ENCODE measurements at places on chromosomes 2 and 18.

- no peak for DNase-seq
These were observed 18.0 kb upstream of the GPR17 start for GRCh38 chr2:127627740-127628571.

DNA sequence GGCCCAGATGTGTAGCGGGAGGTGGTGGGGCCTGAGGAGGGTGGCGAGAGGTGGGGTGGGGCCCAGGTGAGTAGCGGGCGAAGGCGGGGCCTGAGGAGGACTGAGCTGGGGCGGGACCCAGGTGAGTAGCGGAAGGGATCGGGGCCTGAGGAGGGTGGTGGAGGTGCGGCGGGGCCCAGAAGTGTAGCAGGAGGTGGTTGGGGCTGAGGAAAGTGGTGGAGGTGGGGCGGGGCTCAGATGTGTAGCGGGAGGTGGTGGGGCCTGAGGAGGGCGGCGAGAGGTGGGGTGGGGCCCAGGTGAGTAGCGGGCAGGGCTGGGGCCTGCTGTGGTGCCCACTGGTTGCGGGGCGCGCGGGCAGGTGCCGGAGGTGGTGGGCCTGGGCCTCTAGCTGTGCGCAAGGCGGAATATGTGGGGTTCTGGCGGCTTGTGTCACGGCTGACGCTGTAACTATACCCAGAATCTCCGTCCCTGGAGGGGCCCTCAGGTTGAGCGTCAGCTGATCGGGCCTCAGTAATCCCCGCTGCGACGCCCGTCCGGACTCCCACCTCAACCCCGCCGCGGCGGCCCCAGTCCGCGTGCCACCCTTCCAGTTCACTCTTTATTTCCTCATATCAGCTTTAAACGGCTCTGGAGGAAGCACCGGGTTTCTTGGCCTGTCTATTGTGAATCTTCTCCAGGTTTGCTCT, 866 bp upstream of the SF3B6 start:
- DNase-seq, result no peak

DNA sequence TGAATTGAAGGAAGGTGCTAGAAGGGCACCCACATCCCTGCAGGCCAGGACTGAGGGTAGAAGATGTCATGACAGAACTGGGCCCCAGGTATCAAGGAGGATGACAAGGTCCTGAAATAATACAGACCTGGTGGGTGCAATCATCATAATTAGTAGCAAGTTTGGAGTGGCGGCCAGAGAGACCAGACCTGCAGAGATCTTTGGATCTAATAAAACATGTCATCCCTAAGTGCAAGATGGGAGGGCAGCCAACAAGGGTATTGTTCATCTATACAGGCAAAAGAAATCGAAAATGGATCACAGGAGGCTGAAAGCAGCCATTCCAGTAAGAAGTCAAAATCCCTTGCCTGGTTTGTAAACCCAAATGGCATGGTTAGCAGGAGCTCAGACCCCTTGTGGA, 111.3 kb upstream of the BOD1L2 start:
- DNase-seq, result no peak

DNA sequence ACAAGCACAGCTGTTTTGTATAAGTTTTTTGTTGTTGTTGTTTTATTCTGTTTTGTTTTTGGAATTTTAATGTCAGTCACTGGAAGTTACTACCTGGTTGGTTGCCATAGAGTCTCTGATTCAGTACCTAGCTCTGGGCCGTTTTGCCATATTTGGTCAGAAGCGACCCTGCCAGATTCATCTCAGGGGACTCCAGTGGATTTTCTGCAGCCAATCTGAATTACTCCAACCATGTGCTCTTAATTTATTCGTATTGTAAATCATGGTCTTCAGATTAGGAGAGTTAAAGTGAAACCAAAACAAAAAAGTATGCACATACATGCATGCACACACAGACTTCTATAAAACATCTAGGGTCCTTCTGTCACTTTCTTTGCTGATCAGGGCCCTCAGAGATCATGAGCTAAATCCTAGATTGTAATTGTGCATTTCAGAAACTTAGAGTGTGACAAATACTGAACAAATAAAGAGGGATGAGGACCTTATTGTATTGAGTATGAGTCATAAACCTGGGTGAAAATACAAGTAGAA, 317.4 kb upstream of the UBE2E3 start:
- DNase-seq, result no peak

DNA sequence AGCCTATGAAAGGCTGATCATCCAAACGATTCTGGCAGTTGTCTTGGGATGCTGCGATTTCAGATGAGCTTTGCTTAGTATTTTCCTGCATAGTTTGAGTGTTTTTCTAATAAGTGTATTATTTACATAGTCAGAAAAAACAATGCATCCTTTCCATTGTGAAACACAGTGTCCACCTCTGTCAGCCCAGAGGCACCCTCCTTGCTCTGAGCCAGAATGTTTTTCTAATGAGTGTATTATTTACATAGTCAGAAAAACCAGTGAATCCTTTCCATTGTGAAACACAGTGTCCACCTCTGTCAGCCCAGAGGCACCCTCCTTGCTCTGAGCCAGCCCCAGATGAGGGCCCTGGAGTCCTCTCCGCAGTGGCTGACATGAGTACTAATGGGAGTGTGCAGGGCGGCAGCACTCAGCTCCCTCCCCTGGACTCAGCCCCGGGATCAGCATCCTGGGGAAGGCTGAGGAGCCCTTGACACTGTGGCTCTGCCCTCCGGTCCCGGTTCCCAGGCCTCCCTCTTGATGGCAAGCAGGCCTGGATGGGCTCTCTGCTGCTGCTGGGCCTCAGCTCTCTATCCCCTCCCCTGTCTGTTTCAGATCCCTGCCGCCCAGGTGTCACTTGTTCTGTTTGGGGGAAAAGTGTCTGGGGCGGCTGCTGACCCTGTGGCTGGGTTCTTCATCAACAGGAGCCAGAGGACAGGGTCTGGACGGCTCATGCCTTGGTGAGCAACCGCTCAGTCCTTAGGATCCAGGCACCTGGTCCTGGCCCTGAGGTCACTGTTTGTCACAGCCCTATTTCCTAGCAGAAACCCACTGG, 5.9 kb downstream of the MFSD2B start:
- no peak for DNase-seq

GRCh38 chr2:193527146-193527545, 1332.4 kb upstream of the TMEFF2 start:
- DNase-seq, result no peak

DNA sequence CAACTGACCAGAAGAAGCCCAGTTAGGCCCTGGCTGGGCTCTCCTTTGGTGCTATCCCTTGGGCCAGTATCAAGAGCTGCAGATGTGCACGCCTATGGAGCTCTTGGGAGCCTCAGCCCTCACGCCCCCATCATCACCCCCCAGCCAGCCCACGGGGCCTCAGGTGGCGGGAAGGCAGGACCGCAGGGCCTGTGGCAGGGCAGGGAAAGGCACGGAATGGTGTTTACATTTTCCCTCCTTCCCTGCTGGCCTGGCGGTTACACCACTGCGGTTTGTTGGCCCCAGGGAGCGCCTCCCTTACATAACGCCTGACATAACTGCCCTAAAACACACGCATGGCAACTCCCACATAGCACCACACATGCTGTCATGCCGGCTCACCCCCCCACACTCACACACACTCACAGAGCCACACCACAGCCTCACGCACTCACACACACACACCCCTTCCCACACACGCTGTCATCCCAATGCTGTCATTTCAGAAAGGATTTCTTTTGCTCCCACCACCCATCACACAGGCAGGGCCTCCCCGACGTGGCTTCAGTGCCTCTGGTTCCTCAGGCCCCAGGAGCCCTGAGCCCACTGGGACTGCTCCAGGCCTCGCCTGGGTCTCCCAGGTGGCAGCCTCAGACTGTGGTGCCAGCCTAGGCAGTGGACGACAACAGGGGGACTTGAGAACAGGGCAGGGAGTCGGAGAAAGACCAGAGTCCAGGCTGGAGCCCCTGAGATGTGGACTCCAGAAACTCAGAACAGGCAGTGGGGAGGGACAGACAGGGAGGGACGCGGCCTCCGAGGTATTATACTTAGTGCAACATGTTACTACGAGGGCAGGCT, 15.7 kb downstream of the ZFP36L2 start:
- DNase-seq, result no peak

DNA sequence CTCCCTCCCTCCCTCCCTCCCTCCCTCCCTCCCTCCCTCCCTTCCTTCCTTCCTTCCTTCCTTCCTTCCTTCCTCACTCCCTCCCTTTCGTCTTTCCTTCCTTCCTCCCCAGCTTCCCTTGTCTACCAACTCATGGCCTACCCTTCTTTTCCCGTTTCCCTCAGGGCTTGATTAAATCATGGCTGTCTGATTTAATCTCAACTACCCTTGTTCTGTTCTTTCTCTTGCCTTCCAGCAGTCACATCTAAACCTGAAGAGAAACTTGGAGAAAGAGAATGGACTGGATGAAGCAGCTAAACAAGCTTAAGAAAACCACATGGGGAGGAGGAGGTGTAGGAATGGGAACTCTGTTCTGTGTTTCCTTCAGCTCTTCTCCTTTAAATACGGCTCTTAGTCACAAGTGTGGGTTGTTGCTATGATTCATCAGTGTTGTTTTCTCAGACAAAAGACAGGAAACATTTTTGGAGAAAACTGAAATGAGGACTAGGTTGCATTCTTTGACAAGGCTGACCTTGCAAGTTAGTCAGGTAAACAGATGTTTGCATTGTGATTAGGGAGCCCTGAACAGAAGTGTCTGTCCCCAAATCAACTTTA, 177.9 kb downstream of the LRRTM1 start:
- DNase-seq, result no peak

Measured in stimulated activated CD8-positive, alpha-beta memory T cell treated with anti-CD3 and anti-CD28 coated beads, Interleukin-15, amount 100 ng/mL, for 4 hours (primary cell).